EH (cell line): ENCODE measurements at places on chromosomes 6 and 20.

DNA sequence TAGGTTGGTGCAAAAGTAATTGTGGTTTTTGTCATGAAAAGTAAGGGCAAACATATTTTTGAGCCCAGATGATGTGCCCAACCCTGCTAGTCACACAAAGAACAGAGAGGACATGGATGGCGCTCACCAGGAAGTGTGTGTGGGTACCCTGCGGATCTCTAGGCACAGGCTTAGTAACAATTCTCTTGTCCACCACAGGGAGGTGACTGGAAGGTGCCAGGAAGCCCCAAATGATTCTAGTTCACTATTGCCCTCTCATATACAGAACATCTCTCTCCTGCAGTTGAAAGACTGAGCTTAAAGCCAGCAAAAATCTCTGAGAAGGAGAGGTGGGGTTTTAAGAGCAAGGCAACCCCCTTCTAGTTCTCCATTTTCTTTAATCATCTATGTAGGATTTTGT, 272.1 kb upstream of the TAB2 start:
- no peak for DNase-seq

DNA sequence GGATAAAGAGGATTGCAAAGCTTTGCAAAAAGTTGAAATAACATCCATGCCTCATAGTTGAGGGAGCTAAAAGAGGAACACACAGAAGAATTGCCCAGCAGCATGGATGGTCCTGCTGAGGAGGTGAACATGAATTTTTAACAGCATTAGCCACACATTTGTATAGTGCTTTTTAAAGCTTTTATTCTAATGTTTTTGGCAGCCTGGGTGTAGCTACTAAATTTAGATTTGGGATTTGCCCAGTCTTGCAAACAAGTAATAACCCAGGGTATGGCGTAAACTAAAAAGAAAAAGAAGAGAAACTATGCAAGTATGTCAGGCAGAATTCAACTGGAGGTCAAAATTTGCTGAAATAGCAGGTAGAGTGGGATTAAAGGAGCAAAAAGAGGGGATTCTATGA, 75.1 kb upstream of the PTPRK start:
- no peak for DNase-seq

GRCh38 chr6:163345931-163346330, 68.6 kb upstream of the QKI start:
- no peak for DNase-seq

DNA sequence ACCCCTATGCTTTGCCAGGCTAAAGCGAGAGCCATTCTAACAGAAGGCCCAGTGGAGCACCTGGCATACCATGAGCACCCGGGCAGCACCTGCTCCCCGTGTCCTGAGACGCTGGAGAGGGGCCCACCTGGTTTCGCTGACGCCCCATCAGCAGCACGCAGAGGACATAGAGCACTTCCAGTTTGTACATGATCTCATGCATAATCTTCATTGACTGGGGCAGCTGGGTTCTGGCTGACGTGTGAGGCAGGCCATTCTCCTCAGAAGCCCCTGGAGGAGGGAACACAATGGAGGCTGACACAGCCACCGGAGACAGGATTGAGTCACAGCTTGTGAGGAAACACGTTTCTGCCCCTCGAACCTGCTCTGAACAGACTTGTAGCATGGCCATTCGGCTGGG, 65.4 kb downstream of the MYH7B start:
- no peak for DNase-seq

- no peak for DNase-seq
Observed at GRCh38 chr6:56383160-56383559, 135.8 kb upstream of the COL21A1 start.

GRCh38 chr6:148854992-148855391, 108.2 kb downstream of the UST start:
- DNase-seq, result no peak

GRCh38 chr6:154414021-154414813, 57.6 kb upstream of the IPCEF1 start:
- peak; percentile 73 for DNase-seq

DNA sequence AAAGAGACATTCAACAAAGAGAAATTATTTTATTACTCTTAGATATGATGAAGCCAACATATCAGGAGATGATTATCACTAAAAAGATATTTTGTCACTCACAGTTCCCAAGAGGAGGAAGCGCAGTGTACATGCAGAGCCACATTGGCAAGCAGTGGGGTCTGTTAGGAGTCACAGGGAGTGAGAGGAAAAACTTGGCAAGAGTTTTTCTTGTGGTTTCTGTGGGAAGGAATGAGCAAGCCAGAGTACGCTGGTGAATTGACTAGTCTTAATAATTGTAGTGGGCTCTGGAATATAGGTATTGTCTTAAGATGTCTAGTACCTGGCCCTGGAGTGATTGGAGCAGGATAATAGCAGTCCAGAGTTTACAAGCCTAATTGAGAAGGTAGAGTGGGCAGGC, 1095.2 kb downstream of the GRIK2 start:
- peak; percentile 2 for DNase-seq

DNA sequence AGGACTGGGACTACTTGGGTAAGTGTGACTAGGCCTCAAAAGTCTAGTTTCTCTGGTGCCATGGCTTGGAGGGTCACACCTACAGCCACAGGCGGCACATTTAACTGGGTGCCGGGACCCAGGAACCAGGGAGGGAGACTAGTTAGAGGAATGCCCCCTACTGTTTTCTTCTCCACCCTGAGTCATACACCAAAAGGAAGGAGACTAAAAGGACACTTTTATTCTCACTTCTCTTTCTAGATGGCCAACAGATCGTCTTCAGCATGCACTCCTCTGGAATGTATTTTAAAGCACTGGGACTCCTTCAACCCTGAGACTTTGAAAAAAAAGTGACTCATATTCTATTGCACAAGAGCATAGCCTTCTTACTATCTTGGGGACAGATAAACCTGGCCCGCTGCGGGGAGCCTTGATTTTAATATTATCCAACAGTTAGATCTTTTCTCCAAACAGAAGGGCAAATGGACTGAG, 33.4 kb downstream of the PLN start:
- peak; percentile 90 for DNase-seq

DNA sequence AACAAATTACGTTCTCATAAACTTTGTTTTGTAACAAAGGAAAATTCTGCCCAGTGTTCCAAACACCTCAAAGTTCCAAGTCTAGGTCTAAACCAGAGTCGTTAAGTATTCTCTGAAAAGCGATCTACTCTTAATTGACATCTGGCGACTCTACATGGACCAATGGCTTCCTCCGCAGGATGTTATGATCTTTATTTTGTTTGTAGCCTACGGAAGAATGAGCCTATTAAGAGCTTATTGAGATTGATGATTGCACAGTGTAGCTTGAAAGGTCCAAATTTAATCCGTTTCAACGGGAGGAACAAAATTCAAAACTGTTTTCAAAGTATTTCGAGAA, 61.1 kb downstream of the FAM217A start:
- peak; percentile 55 for DNase-seq

GRCh38 chr6:132096245-132096644, 145.1 kb upstream of the CCN2 start:
- no peak for DNase-seq

- peak; percentile 40 for DNase-seq
Observed at GRCh38 chr20:62838128-62838891, 21.5 kb downstream of the COL9A3 start.

- no peak for DNase-seq
Observed at GRCh38 chr20:60372822-60373221, 414.6 kb downstream of the CDH26 start.

- no peak for DNase-seq
Observed at GRCh38 chr6:21461844-21462518, 131.6 kb upstream of the SOX4 start.

DNA sequence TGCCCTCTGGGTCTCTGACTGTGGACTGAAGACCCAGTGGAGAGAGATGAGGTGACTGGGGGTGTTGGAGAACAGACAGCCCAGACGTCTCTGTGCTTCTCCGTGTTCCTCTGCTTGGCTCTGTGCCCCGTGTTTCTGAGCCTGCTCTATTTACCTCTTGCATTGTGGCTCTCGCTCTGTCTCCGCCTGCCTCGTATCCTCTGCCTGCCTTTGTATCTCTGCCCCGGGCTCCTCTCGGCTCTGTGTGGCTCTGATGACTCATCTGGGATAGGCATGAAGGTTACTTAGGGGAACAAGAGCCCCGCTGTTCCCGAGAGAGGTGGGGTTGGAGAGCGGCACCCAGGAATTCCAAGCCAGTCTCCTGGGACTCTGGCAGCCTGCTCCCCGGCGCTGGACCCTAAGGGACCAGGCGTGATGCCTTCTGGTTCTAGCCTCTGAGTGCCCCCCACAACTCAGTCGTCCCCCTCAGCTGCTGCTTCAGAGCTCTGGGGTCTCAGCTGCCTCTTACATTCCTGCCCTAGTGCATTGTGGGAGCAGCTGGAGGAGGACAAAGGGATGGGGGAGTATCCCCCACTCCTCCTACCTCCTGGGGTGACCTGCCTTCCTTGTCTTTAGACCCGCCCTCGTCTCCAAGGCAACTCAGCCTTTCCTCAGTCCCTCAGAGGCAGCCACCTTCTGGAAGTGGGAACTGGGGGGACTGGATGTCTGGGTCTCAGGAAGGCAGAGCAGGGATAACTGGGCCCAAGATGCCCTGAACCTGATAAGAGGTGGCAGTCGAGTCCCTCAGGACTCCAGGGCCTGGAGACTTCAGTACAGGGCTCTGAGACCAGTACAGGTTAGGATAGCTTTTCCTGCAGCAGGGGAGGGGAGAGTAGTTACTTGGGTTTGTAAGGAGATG, 1.9 kb downstream of the DDR1 start:
- peak; percentile 93 for DNase-seq

- no peak for DNase-seq
Observed at GRCh38 chr20:41784209-41784958, 166.2 kb upstream of the CHD6 start.

GRCh38 chr6:72418495-72418894, 203.4 kb upstream of the KCNQ5 start:
- DNase-seq, result peak; percentile 88

GRCh38 chr6:170174124-170174770, 116.6 kb downstream of the DLL1 start:
- no peak for DNase-seq

- DNase-seq, result no peak
Observed at GRCh38 chr6:12200015-12200564, 90.1 kb upstream of the EDN1 start.

DNA sequence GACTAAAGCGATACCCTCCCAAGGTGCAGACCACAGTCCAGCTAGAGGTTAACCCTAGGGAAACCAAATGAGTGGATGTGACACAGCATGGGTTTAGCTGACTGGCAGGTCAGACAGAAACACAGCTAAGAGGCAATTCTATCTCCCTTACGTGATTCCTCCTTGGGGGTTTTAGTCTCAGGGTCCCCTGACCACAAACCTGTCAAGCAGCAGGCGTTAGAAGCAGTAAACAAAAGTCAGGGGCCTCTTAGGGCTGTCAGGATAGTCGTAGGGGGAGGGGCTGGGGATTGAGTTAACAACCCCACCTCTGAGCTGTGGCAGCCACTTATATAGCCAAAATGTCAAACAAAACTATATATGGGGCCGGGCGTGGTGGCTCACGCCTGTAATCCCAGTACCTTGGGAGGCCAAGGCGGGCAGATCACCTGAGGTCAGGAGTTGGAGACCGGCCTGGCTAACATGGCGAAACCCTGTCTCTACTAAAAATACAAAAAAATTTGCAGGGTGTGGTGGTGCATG, 13.6 kb downstream of the KCNK5 start:
- DNase-seq, result no peak

- peak; percentile 3 for DNase-seq
Observed at GRCh38 chr6:143901885-143902750, 37.8 kb downstream of the ZC2HC1B start.

DNA sequence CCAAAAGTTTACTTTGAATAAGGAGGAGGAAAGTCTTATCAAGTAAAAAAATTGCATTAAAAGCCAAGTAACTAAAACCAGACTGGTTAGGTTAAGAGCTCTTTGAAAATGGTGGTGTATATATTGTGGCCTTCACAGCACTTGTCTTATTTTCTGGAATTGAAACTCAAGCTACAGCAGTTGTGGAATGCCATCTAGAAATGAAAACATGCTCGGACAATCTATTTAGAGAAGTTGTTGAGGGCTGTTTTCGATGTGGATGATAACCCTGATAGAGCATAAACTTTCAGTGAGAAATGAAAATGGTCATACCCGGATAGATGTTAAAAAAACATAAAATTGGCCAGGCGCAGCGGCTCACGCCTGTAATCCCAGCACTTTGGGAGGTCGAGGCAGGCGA, 47.0 kb downstream of the ARID1B start:
- no peak for DNase-seq

DNA sequence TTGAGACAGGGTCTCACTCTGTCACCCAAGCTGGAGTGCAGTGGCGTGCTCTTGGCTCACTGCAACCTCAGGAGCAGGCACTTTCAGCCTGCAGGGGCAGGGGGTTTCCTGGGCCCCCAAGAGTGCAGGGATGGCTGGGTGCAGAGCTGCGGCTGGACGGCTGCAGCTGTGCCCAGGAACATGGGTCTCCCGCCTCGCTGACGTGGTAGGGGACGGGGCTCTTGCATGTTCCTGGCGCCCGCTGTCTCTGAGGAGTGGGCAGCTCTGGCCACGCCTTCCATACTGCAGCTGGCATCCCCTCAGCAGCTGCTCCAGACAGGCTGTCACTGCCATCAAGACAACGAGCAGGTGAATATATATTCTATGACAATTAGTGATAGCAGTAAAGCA, 2.2 kb upstream of the DEK start:
- DNase-seq, result no peak

GRCh38 chr6:52511572-52512151, 65.2 kb downstream of the TRAM2 start:
- DNase-seq, result peak; percentile 55

GRCh38 chr6:54285595-54285994, 22.6 kb upstream of the TINAG start:
- peak; percentile 75 for DNase-seq

- DNase-seq, result no peak
Observed at GRCh38 chr6:47323321-47323720, 13.6 kb upstream of the TNFRSF21 start.

GRCh38 chr20:63284981-63285524, 7.9 kb upstream of the COL20A1 start:
- DNase-seq, result no peak

- DNase-seq, result no peak
Observed at GRCh38 chr6:36545767-36546307, 1.4 kb downstream of the STK38 start.

DNA sequence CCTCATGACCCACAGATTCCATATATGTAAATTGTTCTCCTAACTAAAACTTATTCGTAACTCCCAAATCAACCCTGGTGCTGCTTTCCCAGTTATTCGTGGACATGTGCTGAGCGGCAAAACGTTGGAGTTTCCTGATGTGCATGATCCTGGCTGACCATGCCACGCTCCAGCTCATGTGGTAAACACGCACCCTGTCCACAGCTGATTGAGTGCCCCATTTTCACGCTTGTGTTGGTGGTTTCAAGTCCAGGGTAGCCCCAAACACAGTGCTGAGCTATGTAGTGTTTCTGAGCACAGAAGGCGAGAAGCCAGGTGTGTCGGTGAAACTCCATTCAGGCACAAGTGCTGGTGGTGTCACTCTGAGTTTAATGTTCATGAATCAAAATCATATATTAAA, 19.1 kb upstream of the FOXC1 start:
- no peak for DNase-seq
